ENCODE measurements at places on chromosomes 2 and 18.
A peak's percentile ranks its signal among the peaks of the same experiment; 100 is the strongest.

- DNase-seq: no peak
Observed at GRCh38 chr2:54572636-54573536, 116.8 kb downstream of the SPTBN1 start.

GRCh38 chr2:29074411-29074810 is at the start of gene PCARE:
TSS of gene PCARE (minus strand) at chr2:29074523. CDS start at chr2:29074261, 262 bp downstream.
- no peak for DNase-seq

- no peak for DNase-seq
Observed at GRCh38 chr2:152861349-152861942, 143.0 kb downstream of the ARL6IP6 start.

- no peak for DNase-seq
Observed at GRCh38 chr2:118853651-118854291, 6.3 kb upstream of the EN1 start.

DNA sequence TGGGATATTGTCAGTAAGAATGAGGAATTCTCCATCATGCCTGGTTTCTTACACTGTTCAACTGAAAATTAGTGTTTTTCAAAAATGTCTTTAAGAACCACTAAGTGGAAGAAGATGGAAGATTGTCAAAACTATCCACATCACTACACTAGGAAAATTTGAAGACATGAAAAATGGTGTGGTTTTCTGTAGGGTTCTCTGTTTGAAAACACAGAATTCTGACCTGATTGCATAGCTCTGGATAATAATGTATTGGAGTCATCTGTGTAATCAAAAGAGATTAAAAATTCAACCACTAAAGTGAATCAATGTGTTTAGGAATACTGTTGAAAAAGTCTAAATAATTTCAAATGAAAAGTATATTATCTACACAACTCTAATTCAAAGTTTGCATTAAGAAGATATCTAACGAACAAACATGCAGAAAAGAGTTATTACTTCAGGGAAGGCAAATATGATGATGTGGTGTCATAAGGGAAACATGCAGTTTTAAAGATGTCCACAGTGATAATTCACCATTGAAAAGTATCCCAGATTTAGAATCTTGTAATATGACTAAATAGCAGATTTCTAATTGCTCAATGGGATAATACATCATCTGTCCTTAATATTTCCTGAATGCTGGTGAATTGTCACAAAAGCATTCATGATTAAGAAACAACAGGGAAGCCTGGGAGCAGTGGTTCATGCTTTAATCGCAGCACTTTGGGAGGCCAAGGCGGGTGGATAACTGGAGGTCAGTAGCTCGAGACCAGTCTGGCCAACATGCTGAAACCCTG is 116.9 kb downstream of the ERBB4 start:
- no peak for DNase-seq

DNA sequence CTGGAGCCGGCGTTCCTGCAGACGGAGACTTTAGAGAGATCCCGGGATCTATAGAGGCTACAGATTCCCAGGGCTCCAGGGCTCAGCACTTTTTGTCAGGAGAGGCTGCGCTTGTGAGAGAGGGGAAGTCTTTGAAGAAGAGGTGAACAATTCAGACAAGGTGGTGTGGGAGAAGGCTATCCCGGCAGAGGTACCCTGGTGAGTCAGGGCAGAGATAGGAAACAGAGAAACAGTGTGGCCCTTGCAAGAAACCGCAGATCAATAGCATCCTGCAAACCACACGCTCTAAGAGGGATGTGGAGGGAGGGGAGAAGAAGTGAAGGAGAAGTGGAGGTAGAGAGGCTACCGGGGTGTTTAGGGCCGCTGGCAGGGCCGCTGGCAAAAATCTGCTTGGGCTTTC is 160.5 kb upstream of the APCDD1 start:
- DNase-seq: no peak

DNA sequence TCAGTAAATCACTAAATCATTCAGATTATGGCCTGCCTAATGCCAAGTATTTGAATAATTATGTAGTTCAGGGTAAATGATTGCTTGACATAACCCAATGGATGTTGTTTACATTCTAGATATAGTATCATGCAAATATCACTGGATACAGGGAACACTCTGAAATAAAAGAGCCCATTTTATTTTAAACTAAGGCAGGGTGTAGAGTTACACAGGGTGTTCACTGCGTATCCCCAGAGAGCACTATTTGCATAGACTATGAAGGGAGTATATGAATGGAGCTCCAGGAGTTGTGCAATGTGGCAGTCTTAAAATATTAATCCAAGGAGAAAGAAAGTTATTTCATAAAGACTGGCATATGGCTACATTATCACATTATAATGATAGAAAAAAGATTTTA is 701.1 kb upstream of the KLHL29 start:
- DNase-seq: no peak

DNA sequence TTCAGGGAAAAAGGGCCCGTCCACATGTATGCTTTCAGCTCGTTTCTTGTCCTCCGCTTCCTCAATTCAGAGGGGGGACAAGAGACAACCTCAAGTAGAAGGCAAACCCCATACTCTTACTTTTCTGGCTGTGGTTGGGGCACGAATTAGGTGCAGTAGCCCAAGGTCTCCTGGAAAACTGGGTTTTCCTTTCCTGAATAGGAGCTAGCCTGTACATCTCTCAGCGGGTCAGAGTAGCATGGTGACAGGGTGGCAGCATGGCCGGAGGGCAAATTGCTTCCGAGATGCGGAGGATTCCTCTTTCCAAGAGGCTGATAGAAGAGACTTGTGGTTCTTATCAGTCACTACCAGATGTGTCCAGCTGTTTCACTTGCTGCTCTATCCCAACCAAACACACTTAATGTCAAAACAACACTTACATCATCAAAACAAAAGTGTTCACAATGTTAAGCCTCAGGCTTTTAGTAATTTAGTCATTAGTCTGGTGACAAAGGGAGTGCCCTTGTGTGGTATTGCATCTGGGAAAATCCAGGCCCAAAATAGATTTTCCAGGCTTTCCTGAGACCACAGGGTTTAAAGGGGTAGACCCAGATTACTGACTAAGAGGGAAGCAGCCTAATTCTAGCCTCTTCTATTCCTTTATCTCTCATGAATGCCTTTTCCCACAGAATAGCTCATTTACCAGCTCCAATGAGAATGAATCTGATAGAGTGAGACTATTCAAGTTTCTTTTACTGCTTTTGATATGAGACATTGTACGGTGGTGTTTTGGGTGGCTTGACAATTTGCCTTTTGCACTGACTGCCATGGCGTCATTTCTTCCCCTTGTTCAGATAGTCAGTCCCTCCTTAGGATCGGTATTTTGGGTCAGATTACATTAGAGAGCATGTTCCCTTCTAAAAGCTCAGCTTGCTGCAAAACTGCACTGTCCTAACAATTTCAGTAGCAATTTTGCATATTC is 162.0 kb downstream of the LTBP1 start:
- DNase-seq: no peak

DNA sequence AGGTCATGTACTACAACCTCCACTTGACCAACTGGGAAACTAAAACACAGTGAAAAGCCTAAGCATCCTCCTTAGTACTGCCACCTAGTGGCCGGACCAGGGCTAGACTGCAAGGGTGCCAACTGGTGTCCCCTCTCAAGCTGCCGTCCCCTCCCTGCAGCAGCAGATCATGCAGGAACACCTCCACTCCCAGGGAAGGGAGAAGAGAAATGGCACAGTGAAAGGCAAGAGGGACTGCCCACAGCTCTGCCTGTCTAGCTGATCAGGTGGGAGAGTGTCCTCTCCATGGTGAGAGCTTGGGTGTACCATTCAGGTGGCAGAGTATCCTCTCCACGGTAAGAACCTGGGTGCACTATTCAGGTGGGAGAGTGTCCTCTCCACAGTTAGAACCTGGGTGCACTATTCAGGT is 78.1 kb downstream of the AAK1 start:
- peak; percentile 53 for DNase-seq

- DNase-seq: no peak
Observed at GRCh38 chr2:154240316-154240715, 368.6 kb downstream of the GALNT13 start.

- peak; percentile 59 for DNase-seq
Observed at GRCh38 chr2:230905448-230906421, 19.3 kb downstream of the GPR55 start.

GRCh38 chr2:130186391-130186790 is 4.3 kb downstream of the MZT2B start:
- no peak for DNase-seq

DNA sequence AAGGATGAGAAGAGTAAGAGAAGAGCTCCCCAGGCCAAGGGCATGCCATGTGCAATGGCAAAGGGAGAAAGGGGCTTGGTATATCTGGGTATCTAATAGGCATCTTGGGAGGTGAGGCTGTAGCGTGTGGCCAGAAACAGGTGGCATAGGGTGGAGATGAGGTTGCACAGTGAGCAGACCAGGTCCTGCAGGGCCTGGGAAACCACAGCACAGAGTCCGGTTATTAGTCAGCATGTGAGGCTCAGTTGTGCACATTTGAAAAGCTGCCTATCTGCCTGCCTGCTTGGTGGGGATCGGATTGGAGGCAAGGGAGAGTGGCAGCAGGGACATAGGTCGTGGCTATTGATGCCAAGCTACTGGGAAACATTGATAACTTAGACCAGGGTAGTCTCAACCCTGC is 190.6 kb downstream of the TPGS2 start:
- DNase-seq: no peak

DNA sequence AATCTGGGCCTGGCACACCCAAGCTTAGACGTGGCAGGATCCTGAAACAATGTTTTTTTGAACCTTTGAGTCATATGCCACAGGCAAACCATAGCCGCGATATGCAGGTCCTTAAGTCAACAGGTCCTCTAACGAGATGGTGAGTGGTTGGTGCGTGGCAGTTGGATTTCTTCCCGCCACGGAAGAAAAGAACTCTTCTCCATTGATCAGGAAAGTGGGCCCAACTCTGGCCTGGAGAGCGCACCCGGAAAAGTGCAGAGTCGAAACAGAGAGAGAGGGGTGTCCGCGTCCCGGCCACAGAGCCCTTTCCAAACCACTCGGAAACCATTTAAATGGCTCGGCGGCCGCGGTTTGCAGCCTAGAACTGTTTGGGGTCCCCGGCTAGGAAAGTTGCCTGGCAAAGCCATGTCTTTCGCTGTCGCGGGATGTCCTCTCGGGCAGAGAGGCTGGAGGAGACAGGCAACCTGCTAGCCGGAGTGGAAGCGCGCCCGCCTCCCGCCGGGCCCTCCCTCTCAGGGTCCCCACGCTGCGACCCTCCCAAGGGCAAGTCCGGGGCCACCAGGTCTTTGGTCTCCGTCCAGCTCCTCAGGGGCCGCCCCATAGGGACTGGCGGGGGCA is 777 bp downstream of the GALNT3 start:
- DNase-seq: no peak

DNA sequence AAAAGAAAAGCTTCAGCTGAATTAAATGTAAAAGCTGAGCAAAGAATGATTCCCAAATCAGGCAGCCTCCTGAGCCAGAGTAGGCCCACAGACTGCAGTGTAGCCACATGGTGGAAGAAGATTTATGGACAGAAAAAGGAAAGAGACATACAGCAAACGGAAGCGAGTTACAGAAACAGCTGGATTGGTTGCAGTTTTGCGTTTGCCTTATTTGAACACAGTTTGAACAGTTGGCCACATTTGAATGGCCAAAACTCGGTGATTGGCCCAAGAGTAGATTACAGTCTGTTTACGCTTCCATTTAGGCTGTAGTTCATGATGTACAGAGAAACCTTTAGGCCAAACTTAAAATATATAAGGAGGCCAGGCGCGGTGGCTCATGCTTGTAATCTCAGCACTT is 35.1 kb downstream of the SH2D6 start:
- DNase-seq: no peak

GRCh38 chr2:36408198-36408703 is 52.7 kb downstream of the CRIM1 start:
- no peak for DNase-seq

DNA sequence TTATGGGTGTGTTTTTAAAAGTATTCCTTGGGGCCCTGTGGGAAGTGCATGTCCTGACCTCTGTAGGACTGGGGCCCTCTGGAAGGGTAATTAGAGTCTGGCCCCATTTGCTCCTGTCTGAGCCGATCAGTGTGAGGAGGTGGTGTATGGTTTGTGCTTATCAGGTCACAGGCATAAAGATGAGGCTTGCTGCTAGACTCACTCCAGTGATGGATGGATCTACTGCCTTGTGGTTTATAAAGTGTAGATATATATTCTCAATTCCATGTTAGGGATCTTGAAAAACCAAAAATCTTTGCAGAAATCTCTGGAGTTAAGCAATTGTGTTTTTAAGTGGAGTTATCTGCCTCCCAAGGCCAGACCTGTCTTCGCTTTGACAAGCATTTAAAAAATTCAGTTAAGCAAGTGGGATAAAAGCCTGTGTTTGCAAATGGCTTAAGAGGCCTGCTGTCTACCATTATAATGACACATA is 182.4 kb downstream of the PTPRM start:
- DNase-seq: no peak

DNA sequence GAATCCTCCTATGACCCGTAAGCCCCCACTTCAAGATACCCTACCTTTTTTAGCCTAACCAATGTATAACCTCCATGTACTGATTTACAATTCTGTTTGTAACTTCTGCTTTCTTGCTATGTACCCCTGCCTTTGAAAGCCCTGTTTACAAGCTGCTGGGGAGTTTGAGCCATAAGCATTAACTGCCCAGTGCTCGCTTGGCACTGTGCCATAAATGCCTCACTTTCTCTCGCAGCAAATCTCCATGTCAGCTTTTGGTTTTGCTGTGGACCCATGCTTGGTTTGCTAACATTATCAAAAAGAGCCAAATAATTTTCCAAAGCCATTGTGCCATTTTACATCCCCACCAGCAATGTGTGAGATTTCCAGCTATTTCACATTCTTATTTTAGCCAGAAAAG is 51.8 kb downstream of the TEX51 start:
- no peak for DNase-seq

DNA sequence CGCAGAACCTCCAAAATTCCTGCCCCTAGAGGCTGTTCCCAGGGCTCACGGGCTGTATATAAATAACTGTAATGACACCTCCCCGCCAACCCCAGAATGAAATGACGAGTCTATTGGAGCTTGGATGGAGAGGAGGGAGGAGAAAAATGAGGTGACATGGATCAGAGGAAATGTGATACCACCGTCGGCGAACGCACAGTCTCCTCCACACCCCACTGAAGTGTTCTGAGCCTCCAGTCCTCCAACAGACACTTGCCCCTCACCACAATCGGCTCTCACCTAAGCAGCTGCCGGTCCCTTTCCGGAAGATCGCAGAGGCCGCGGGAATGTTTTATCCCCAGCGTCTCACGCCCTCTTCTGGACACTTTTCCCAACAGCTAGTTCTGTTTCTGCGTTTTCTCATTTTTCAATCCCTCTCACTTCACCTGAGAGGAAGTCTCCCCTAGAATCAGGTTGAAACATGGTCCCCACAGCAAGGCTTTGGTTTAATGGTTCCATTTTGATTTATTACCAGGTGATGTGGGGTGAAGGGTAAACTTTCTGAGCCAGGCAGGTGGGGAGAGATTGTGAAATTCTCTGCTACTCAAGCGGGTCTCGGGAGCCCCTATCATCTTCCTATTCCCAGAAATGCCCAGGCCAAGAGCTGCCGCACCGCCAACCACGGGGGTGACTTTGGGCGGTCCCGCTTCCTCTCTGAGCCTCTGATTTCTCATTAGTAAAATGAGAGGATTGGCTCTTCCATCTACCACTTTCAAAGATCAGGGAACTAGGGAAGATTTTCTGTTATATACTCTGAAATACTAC is 9.1 kb upstream of the MYO5B start:
- no peak for DNase-seq

GRCh38 chr18:74631623-74632350 is 34.1 kb downstream of the ZNF407 start:
- DNase-seq: no peak

Data from stimulated activated CD8-positive, alpha-beta memory T cell treated with anti-CD3 and anti-CD28 coated beads, Interleukin-4, amount 100 ng/mL, for 1 hour (primary cell).